Activated T-cell treated with anti-CD3 and anti-CD28 coated beads, Interleukin-2, amount 50 U/mL, for 48 hours (primary cell): ENCODE measurements at places on chromosomes 11 and 22.

GRCh38 chr11:65599216-65599954 lies 3.8 kb upstream of the KCNK7 start:
- no peak for DNase-seq

GRCh38 chr22:39900306-39901227 lies at the start of gene GRAP2:
Gene GRAP2, plus strand, starts transcription at chr22:39901084. Its CDS starts 46,023 bp downstream, at chr22:39947107.
- DNase-seq = peak; percentile 68

DNA sequence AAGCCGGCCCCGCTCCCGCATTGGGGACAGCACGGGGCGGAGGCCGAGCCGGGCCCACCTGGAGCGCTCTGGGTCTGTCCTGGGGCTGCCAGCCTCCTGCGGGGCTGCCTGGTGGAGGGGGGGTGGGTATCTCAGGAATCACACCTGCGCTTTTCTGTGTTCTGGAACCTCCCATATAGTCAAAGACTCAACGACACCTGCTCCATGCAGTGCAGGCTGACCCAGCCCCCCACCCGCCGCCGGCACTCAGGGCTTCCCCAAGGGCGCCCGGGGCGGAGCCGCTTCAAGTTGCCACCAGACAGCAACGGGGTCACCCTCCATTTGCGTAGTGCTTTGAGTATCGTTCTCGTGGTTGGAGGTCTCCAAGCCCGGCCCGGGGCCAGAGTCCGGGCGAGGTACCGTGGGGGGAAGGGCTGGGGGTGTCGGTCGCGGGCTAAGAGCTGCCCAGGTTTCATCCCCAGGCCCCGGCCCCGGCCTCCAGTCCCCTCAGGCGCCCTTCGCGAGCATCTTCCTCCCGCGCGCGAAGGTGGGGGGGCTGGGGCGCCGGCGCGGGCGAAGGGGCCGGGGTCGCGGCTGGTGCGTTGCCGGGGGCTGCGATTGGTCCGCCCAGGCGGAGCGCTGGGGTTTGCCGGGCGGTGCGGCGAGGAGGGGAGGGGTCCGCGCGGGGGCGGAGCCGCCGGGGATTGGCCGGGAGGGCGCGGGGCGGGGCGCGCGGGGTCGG lies 6.6 kb downstream of the TSPAN4 start:
- DNase-seq = no peak

GRCh38 chr22:49446145-49446758 lies 381.4 kb downstream of the BRD1 start:
- no peak for DNase-seq

DNA sequence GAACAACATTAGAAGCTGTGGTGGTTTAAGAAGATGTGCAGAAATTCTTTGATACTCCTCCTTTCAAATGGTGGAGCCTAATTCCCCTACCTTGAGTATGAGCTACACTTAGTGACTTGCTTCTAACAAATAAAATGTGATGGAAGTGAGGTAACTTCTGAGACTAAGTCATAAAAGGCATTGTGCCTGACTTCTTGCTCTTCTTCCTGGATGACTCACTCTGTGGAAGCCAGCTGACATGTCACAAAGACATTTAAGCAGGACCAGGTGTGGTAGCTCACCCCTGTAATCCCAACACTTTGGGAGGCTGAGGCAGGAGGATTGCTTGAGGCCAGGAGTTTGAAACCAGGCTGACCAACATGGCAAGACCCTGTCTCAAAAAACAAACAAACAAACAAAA lies 3.9 kb upstream of the PLA2G3 start:
- DNase-seq = no peak

- DNase-seq = no peak
Measured at GRCh38 chr11:48272606-48273005, 8.9 kb downstream of the OR4X1 start.

GRCh38 chr22:38081941-38082828 lies 1.8 kb downstream of the SLC16A8 start:
- DNase-seq = peak; percentile 30

- peak; percentile 31 for DNase-seq
Measured at GRCh38 chr11:125990244-125990643, 44.4 kb downstream of the VSIG10L2 start.

- no peak for DNase-seq
Measured at GRCh38 chr11:10601837-10602236, 33.4 kb upstream of the LYVE1 start.

- DNase-seq = no peak
Measured at GRCh38 chr11:112596324-112596723, 335.7 kb upstream of the PLET1 start.

DNA sequence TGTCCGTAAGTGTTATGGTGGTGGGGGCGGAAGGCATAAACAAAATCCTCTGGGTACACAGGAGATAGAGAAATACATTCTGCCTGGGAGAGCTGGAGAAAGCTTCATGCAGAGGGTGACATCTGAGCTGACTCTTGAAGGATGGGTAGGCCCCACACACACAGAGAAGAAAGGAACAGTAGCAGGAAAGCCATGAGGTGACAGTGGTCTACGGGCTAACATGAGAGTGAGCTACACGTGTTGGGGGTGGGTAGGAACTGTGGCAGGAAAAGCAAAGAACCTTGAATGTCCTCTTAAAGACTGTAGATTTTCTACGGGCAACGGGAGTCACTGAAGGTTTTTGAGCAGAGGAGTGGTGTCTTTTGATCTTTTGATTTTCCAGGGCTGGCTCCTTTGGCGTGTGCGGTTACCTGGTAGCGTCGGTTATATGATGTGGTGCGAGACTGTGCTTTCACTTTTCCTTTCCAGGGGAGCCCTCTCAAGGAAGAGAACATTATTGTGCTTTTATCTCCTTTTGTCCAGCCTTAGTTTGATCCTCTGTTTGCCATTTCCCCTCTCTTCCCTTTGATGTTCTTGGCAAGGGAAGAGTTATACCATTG lies 39.7 kb downstream of the ADAMTS8 start:
- no peak for DNase-seq

- DNase-seq = peak; percentile 20
Measured at GRCh38 chr11:73999581-74000306, 9.1 kb downstream of the UCP3 start.

DNA sequence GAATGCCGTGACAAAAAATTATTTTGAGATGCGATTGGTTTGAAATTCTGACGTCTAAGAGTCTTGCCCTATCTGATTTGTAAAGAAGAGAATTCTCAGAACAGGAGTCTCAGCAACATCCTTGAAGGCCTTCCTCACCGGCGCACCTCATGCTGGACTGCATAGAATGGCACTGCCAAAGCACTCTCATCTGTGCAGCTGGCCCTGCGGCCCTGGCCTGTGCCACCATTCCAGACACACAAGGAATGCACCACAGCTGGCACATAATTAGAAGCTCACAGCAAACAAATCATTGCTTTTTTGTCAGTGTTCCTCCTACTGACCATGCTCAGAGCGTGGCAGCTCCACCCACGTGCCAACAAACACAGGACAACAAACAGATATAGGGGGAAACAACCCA lies 166.0 kb downstream of the KIRREL3 start:
- DNase-seq = no peak

GRCh38 chr22:35960854-35961253 lies 67.8 kb downstream of the RBFOX2 start:
- no peak for DNase-seq

- no peak for DNase-seq
Measured at GRCh38 chr11:63944987-63945386, 6.2 kb downstream of the NAA40 start.

DNA sequence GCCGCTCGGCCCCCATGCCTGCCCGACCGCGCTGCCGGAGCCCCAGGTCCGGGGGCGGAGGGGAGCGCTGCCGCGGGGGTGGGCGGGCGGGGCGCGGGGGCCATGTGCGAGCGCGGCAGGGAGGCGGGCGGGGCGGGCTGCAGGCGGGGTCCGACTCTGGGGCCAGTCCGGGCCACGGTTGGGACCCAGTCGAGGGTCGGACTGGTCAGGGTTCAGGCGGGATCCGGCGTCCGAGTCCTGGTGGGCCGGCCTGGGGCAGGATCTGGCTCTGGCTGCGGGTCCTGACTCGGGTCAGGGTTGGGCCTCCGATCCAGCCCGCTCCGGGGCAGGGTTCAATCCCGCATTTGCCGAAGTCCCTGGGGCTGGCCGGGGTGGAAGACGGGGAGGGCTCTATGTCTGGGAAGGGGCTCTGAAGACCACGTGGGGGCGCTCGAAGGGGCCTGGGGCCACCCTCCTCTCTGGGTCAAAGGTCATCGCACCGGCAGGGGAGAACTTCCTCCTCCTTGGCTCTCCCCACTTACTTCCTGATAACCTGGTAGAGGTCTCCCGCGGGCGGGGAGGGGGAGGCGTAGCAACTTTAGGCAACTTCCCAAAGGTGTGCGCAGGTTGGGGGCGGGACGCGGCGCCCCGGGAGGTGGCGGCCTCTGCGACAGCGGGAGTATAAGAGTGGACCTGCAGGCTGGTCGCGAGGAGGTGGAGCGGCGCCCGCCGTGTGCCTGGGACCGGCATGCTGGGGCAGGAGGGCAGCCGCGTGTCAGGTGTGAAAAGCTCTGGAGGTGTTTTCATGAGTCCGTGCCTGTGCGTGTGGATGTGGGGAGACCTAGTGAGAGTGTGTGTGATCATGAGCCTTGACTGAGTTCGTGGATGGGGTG lies 603 bp downstream of the ESRRA start:
- DNase-seq = peak; percentile 85

DNA sequence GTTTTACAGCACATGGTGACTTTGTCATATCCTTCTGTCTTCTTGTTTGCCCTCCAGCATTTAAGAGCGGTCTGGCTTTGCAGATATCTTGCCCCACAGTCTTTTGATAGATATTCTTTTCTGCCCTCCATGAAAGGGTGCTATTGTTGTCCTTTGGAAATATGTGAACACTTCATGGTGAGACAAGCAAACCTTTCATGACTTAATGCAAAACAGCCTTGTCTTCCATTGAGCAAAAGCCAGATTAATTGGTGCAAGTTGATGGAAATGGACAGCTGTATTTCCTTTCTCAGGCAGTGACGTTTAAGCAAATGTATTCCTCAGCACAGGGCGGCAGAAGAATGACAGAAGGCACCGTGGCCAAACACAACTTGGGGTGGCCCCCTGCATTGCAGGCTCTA lies 4.4 kb downstream of the DCPS start:
- no peak for DNase-seq

DNA sequence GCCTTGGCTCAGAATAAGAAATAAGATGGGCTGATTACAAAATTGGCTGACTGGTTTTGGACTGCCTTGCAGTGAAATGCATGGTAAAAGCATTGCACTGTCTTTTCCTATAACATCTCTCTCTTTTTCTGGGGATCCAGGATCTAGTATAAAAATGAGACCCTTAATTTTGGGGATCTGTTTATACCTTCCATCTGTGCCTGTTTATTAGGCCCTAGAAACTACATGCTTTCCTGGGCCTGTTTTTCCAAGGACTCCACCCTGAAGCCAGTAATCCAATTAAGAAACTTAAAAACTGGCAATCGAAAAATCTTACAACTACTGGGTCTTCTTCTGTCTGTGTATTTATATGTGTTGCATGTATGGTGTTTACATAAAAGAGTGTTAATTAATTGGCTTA lies 14.5 kb downstream of the HORMAD2 start:
- no peak for DNase-seq

- DNase-seq = peak; percentile 30
Measured at GRCh38 chr11:64723907-64724862, 1.2 kb upstream of the NRXN2 start.

DNA sequence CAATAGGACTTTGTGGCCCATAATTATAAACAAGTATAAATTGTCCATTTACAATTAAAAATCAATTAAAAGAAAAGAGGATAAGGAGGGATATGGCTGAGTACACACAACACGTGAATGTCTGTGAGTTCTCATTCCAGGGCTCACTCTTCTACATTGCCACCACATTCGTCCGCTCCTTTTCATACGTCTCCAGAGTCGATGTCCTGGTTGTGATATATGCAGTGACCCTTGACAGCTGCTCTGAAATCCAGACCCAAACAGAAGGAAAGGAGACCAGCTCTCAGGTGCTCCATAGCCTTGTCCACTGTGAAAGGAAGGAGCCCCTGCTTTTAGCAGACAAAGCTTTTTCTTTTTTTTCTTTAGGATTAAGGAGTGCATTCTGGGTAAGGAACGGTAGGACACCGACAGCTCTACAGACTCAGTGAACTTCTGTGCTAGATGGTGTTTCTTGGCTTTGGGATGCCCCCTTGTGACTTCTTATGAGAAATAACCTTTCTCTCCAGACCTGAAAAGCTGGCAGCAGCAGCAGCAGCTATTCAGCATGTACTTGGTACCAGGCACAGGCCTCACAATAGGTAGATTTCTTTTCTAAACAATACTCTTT lies 19.7 kb upstream of the DNAJB13 start:
- DNase-seq = no peak

- DNase-seq = no peak
Measured at GRCh38 chr11:67517784-67518552, 5.3 kb downstream of the CABP2 start.
